ENCODE measurements at places on chromosomes 5 and 9.
A peak's percentile ranks its signal among the peaks of the same experiment; 100 is the strongest.

DNA sequence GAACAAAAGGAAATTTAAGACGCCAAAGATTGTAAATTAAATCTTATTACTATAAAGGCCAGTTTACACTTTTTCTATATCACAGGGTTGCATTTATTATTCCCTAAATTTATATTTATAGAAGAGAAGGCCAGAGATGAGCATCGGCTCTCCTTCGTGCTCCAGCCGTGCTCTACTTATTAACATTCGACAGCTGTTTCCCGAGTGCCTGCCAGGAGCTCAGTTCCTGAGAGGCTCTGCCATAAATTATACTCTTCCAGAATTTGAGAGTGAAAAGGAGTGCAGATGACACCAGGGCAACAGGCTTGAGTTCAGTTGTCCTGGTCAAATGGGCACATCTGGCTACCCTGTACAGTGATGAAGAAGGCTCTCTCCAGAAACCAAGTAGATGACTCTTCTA lies 70.1 kb downstream of the PCSK5 start:
- no peak for DNase-seq

DNA sequence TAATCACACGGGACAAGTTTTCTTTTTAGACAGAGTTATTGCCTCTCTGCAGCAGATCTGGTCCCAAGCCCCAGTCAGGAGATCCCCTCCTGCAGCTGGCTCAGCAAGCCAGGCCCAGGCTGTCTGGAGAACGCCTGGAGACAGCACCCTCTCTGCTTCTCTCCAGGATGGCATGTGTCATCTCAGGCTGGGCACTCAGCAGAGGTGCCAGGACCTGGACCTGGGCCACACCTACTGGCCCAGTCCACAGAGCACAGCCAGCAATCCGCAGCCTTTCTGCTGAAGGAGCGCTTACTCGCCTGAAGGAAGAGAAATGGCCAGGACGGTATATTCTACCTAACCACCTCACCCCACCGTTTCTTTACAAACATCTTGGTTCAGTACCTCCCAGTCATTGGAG lies 4.7 kb upstream of the TBC1D9B start:
- no peak for DNase-seq

DNA sequence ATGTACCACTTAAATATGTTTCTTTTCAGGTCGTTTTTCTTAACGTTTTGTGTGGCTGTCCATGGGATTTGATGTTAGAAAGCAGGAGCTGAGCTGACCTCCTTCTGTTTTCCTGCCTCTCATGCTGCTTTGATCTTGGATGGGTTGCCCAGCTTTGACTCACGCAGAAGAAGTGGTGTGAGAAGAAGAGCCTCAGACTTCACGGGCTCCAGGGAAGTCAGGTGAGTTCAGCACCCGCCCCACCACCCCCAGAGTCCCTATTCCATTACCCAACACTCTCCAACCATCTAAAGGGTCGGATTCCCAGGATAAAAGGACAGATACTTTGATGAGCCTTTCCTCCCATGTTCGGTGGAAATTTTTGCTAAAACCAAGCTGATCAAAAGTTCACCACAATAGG lies 373.4 kb downstream of the IRX2 start:
- no peak for DNase-seq

- DNase-seq = no peak
Observed at GRCh38 chr9:130328349-130328801, 62.8 kb downstream of the HMCN2 start.

- DNase-seq = no peak
Observed at GRCh38 chr5:29460971-29461559, 1732.4 kb upstream of the CDH6 start.

- DNase-seq = no peak
Observed at GRCh38 chr9:85964949-85965348, 24.0 kb downstream of the NAA35 start.

- DNase-seq = no peak
Observed at GRCh38 chr5:107272954-107273353, 397.8 kb downstream of the EFNA5 start.

- DNase-seq = no peak
Observed at GRCh38 chr9:114300153-114300845, 22.6 kb upstream of the ORM1 start.

DNA sequence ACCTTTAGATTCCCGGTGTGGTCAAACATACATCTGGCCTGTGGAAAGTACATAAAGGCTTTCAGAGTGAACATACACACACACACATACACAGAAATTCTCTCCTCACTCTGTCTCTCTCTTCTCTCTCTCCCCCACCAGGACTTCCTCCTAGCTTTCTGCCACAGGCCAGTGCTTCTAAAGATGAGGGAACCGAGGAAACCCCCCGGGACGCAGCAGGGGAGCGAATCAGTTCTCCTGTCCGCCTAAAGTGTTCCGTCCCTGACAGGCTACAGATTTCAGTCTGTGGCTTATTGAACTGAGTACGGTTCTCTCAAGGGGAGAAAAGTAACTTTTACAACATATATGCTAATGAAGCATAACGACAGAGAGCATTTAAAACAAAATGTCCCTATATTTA lies 75.8 kb downstream of the MED27 start:
- DNase-seq = no peak

GRCh38 chr5:1502046-1502736 lies 21.6 kb downstream of the LPCAT1 start:
- DNase-seq = no peak

GRCh38 chr5:149656576-149657182 lies 73.4 kb upstream of the PPARGC1B start:
- DNase-seq = no peak

DNA sequence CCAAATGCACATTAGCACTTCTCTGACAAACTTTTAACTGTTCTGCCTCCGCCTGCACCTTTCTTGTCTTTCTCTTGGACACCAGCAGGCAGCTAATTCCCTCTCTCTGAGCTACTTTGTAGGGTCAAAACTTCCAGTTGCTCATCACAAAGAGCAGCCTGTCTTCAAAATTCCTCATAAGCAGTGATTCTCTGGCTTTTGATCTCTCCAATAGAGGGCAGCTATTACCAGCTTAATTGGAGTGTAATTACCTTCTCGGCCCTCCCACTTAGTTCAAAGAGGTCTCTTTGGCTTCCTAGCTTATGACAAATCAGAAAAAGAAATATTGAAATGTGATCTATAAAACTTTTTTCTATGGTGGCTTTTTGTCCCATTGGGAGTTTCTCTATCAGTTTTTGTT lies 43.6 kb upstream of the RAD23B start:
- peak; percentile 5 for DNase-seq

Data from CD4-positive, alpha-beta T cell treated with Interleukin-6 at 100 ng/mL for 8 hours (primary cell).